Astrocyte (in vitro differentiated cells and primary cell): ENCODE measurements at places on chromosomes 7 and 10.
A peak's percentile ranks its signal among the peaks of the same experiment; 100 is the strongest.

DNA sequence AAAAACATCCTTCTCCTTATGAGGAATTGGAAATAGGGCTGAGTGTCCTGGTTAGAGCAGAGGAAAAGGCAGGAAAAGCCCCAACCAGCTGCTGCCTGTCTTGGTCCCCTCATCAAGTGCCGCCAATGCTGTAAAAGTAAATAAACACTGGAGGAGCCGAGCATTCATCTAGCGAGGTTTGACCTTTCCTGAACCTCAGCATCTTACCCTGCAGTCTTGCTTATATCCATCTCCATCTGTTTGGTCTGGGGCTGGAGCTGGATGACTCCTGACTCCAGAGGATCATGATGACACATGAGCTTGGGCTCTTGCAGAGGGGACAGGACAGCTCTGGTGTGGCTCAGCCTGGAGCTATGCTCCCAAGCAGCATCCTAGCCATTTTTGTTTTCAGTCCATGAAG, 501.1 kb downstream of the TNS3 start:
- DNase-seq: peak; percentile 35

GRCh38 chr10:11387044-11387443, 224.4 kb downstream of the USP6NL start:
- DNase-seq: no peak

DNA sequence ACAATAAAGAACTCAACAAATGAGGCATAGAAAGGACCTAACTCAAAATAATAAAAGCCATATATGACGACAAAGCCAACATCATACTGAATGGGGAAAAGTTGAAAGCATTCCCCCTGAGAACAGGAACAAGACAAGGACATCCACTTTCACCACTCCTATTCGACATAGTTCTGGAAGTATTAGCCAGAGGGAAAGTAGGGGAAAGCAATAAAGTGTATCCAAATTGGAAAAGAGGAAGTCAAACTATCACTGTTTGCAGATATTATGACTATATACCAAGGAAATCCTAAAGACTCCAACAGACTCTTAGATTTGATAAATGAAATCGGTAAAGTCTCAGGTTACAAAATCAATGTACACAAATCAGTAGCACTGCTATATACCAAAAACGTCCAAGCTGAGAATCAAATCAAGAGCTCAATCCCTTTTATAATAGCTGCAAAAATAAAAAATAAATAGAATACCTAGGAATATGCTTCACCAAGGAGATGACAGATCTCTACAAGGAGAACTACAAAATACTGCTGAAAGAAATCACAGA, 4.8 kb downstream of the ANXA7 start:
- DNase-seq: no peak

- peak; percentile 8 for DNase-seq
Observed at GRCh38 chr10:79559726-79560125, 481 bp downstream of the SFTPA2 start.

GRCh38 chr7:146053492-146053891, 63.1 kb upstream of the CNTNAP2 start:
- DNase-seq: no peak

DNA sequence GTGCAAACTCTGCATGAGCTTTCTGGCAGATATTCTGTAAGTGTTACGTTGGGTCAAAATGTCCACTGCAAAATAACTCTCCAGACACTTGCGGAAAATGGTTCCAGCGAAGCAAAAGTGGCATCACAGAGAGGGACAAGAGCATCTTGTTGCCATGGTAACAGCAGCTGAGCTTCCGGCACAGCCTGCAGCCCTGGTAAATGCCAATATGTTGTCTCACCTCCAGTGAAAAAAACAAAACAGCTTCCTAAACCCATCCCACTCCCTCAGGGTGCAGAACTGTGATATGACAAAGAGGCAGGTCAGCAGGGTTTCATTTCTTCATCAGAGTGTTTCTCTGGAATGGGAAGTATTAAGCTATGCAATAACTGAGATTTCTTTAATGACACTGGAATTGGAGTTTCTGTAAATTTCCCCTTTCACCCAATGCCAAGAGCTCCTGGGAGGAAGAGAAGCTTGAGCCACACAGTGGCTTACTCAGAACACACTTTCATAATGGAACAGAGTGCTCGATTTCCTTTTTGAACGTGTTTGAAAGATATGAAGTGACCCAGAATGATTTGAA, 65.6 kb downstream of the FOXI2 start:
- no peak for DNase-seq

GRCh38 chr7:66576646-66577045, 52.0 kb upstream of the KCTD7 start:
- no peak for DNase-seq

- no peak for DNase-seq
Observed at GRCh38 chr7:148185041-148185440, 405.5 kb upstream of the C7orf33 start.

DNA sequence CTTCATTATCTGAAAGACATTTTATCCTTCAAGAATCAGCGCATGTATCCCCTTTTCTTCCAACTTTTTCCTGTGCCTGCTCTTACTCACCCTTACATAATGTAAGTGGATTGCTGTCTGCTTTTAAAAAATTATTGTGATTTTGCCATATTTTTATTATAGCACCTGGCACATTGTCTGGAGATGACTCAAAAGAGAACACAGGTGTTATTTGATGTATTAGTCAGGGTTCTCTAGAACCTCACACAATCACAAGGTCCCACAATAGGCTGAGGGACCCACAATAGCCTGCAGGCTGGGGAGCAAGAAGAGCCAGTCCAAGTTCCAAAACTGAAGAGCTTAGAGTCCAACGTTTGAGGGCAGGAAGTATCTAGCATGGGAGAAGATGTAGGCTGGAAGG, 390.0 kb downstream of the EXOC4 start:
- DNase-seq: no peak

- DNase-seq: no peak
Observed at GRCh38 chr10:75334720-75335119, 66.8 kb downstream of the ZNF503 start.

DNA sequence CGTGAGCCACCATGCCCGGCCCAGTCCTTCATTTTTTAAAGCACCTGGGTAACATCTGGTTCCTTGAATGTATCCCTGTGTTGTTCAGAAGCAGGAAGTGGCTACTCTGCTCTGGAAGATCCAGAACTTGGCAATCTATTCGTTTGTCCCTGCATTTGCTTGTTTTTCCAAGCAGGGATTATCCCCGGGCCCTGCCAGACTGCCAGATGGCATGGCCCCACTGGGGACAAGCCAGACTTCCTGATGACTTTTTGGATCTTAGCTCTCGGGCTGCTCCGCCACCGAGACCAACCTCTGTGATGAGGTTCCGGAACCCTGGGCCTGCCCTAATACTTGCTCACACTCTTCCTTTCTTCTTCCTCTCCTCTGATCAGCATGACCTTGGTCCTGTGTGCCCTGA, 496.7 kb downstream of the TYW1 start:
- DNase-seq: no peak

DNA sequence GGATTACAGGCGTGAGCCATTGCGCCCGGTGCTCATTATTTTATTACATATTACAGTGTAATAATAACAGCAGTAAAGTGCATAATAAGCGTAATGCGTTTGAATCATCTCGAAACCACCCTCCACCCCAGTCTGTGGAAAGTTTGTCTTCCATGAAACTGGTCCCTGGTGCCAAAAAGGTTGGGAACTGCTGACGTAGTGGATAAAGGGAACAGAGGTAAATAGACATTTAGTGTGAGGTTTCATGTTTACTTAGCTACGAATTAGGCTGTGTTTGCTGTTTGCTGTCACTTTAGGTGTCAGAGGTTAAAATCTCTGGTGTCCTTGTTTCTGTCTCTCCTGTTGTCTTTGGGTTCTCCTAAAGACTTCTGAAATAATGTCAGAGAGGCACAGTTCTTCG, 60.3 kb upstream of the SLC39A12 start:
- no peak for DNase-seq

GRCh38 chr10:116457488-116457887, 29.8 kb downstream of the PNLIPRP3 start:
- DNase-seq: no peak

- no peak for DNase-seq
Observed at GRCh38 chr7:94436018-94436604, 41.4 kb downstream of the COL1A2 start.

- DNase-seq: no peak
Observed at GRCh38 chr7:2953099-2953498, 90.6 kb downstream of the CARD11 start.

- DNase-seq: peak; percentile 93
Observed at GRCh38 chr7:46003896-46004875, 83.1 kb upstream of the IGFBP3 start.

DNA sequence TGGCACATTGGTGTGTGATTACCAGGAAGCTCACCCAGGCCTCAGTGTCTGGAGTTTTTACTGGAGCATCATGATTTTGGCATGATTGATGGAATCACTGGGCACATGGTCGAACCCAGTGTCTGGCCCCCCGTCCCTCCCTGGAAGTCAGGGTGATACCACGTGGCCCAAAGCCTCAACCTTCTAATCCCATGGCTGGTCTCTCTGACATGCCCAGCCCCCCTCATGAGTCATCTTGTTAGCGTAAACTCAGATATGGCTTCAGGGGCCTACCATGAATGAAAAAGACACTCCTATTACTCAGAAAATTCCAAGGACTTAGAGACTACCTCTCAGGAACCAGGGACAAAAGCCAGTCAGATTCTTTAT, 109.3 kb downstream of the GRK5 start:
- peak; percentile 86 for DNase-seq

DNA sequence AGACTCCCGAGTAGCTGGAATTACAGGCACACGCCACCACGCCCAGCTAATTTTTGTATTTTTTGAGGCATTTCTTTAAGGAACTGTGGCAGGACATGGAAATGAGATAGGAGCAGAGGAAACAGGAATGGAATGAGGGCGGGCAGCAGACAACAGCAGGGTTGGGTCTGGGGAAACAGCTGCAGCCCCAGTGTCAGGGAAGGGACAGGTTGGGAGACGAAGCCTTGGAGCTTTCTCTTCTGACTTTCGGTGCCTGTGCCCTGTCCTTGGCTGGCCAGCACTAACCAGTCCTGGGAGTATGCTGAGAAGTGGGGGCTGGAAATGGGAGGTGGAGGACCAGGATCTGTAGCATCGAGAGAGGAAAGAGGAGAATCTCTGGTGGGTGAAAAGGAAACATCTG, 47.4 kb downstream of the ATOH7 start:
- DNase-seq: no peak

DNA sequence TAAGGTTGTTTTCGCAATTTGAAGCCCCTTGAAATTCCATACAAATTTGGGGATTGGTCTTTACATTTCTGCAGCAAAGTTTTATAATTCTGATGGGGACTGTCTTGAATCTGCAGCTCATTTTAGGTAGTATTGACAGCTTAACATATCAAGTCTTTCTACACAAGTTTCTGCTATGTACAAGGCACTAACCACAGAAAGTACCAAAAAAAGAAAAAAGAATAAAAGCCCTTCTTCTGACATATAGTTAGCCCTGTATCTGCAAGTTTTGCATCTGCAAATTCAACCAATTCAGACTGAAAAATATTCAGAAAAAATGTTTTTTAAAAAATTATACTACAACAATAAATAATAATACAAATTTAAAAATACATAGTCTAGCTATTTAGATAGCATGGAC, 15.3 kb downstream of the POT1 start:
- DNase-seq: no peak

DNA sequence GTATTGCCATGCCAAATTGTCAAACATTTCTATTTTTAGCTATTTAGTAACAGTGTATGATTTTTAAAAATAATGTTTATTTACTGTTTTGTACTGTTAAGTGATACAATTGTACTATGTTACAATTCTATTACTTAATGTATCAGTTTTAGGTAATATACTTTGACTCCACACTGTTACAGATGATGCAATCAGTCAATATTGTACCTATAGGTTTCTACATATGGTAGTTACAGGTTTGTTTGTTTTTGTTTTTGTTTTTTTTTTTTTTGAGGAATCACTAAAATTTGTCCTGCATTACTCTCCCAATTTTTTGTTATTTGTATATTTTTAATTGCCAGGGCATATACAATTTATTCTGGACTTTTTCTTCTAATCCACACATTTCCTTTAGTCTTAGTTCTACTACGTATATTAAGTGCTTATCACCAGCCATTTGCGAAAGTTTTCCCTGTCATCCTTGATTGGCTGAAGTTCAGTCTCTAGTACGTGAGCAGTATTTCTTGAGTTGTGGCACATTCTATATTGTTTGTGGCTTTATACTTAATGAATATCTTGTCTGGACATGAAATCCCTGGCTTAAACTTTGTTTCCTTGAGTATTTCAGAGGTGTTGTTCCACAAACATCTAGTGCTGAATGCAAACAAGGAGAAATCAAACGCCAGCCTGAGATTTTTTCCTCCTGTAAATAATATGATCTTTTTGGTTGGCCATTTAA, 114.1 kb downstream of the MAGI2 start:
- DNase-seq: no peak

GRCh38 chr7:37410305-37411229, 38.1 kb downstream of the ELMO1 start:
- no peak for DNase-seq

GRCh38 chr7:102147008-102147407, 139.7 kb upstream of the SH2B2 start:
- DNase-seq: peak; percentile 66

DNA sequence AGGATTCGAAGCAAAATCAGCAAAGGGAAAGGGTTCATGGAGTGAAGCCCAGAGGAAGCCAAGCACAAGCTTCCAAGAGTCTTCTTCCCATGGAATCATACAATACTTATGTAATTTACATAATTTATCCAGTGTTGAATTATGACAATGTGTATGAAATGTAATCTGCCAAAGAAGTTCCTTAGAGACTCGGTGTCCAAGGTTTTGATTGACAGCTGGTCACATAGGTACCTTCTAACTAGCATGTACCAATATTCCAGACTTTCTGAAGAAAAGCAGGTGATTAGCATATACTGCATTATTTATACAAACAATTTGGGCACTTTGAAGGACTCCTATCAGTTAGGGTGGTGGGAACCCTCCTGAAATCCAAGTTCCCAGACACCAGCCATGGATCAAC, 35.3 kb downstream of the ANKIB1 start:
- no peak for DNase-seq

DNA sequence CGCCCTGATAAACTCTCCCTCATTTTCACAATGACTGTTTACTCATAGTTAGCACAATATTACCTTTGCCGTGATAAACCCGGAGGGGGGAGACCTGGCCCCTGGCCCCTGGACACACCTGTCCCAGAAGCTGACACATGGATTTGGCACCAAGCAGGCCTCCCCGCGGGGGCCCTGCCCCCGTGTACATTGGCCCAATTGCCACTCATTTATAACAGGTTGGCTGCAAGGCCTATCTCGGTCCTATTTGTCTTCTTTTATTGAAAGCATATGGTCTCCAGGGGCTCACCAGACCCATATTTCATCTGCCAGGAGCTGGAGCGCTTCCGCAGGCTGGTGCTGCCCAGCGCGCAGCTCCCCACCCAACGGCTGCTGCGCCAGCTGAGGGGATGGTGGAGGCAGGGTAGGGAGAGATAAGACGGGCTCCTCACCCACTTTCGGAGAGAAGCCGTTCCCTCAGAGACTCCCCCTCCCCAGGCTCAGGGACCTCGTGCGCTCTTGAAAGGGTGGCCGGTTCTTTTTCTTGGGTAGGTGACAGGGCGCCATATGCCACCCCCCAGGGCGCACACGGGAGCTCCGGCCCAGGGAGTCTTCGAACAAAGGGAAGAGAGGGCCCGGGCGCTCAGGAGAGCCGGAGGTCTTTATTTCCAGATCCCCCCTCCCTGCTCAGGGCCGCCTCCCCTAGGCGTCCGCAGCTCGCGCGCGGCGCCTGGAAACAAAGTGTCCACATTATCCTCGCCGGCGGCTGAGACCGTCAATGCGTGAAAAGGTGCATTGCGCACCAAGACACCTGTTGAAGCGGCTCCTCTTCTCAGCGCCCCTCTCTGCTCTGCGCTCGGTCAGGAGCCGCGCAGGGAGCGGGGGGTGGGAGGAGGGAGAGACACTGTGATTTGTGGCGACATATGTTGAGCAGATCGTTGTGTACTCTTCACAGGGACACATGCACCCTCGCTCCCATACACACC, 4.3 kb upstream of the NEUROG3 start:
- DNase-seq: no peak
